ENCODE measurements at places on chromosomes 1 and 21.

DNA sequence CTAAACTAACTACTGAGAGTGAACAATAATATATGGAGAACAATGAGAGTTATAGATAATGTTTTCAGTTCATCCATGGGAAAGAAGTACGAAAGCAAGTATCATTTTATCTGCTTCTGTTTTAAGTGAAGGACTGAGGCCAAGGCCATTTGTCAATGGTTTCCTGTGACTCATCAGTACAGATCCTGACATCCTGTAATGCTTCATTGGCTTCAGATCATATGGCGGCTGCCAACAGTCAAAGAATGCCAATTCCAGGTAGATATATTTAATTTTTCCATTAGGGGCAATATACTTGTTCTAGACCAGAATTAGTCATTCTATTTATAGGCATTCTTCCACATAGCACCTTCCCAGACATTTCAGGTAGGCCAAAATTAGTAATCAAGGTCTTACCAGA, 97.3 kb downstream of the USH2A start:
- no peak for DNase-seq

GRCh38 chr21:44987886-44988606, 48.2 kb downstream of the SLX9 start:
- DNase-seq: no peak

DNA sequence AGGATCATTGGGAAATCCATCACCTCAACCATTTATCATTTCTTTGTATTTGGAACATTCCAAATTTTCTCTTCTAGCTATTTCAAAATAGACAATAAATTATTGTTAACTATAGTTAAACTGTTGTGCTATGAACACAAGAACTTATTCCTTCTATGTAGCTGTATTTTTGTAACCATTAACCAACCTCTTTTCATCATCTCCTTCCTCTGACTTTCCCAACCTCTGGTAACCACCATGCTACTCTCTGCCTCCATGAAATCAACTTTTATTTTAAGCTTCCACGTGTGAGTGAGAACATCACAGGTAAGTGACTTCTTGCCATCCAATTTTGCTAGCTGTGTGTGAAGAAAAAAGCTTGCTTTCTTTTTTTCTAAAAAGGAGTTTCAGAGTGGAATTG, 418 bp downstream of the IFI44L start:
- DNase-seq: no peak

DNA sequence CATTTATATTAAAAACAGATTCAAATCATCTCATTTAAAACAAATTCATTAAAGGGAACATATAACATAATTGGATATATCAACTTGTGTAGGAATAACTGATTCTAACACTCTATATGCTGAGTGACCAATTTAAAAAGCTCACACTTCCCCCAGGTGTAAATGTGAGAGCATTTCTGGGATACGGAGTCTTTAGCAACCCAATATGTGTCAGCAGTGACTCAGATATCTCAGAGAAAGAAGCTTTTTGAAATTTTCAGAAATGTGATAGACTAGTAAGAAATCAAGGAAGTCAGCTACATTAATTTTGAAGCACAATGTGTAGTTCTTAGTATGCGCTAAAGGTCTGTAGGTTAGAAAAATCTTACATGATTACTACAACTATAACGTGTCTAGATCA, 87.9 kb upstream of the SERTAD4 start:
- DNase-seq: no peak

- no peak for DNase-seq
These were observed 15.3 kb upstream of the GPR137B start for GRCh38 chr1:236127045-236127444.

DNA sequence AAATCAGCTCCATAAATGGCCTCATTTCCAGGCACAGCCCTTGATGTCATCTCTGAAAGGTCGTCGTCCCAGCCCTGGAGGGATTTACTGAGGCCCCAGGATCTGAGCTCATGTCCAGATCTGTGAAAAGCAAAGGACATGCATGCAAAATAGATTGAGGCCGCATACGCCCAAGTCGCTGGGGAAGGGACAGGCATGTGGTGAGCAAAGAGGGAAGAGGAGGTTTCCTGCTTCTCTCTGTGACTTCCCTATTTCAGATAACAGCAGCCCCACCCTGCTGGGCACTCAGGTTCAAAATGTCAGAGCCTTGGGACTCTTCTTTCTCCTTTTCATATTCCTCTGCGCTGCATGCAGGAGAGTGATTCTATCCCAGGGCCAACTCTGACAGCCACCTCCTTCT, 197.2 kb downstream of the ADSS2 start:
- no peak for DNase-seq

DNA sequence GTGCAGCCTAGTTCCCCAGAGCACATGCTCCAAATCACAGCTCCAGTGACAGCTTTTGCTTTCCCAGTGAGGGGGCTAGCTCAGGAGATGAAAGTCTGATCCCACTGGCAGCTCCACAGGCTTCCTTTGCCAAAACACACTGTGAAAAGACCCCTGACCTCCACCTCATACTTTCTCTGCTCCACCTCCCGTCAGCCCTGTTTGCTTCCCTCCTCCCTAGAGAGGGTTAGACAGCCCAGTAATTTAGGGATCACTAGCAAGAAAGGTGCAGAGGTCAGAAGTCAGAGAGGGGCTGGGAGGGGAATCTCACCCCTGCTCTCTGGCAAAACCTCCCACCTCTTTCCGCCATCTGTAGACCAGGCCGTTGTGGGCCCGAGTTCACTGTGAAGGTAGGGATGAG, 62.8 kb downstream of the PLXNA2 start:
- no peak for DNase-seq

GRCh38 chr1:170213596-170213995, 67.8 kb downstream of the NTMT2 start:
- no peak for DNase-seq

- DNase-seq: no peak
These were observed 415.7 kb upstream of the ESRRG start for GRCh38 chr1:217138799-217139466.

DNA sequence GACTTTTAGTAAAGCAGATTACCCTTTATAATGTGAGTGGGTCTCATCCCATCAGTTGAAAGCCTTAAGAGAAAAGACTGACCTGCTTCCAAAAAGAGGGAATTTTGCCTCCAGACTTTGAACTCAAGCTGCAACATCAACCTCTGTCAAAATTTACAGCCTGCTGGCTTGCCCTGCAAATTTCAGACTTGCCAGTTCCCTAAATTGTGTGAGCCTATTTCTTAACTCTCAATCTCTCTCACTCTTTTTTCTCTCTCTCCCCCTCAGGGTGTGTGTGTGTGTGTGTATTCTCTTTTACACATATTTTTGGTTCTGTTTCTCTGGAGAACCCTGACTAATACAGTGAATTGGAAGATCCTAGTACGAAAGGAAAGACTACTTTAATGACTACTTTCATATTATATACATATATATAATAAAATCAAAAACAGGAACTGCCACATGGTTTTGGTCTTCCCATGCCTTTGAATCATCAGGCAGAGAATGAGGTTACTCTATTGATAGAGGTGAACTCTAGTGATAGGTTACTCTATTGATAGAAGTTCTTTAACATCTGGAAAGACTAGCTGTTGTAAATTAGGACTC, 6.4 kb downstream of the OR2C3 start:
- no peak for DNase-seq

GRCh38 chr1:213176341-213176740, 125.3 kb downstream of the RPS6KC1 start:
- DNase-seq: no peak

GRCh38 chr1:100930494-100930893, 34.6 kb downstream of the SLC30A7 start:
- no peak for DNase-seq

GRCh38 chr1:48344373-48344772, 121.9 kb downstream of the SLC5A9 start:
- DNase-seq: no peak

Measured in anterior cingulate cortex (tissue), 58 donors.